Mesenteric fat pad (tissue), 1 donor: ENCODE measurements at places on chromosomes 7 and 10. TPM values are rescaled to one million over a fixed set of nuclear protein-coding genes. Genes with fewer than 3 reads are reported as not detected.
A peak's percentile ranks its signal among the peaks of the same experiment; 100 is the strongest.

DNA sequence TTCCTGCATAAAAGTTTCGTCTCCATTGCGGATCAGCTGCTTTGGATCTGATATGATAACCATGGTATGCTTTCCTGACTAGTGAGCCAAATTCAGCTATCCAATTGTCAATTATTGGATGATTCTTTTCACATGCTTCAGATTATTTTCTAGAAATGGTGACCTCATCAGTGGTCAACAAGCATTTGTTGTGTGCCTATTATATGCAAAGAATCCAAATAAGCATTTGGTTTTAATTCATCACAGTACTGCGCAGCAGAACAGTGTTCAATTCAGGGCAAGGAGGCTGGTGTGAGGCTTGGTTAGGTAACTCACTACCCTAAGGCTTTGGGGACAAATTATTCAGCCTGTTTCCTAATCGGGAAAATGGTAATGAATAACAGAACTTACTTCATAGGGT, 200.5 kb downstream of the SKAP2 start:
- no peak for DNase-seq

DNA sequence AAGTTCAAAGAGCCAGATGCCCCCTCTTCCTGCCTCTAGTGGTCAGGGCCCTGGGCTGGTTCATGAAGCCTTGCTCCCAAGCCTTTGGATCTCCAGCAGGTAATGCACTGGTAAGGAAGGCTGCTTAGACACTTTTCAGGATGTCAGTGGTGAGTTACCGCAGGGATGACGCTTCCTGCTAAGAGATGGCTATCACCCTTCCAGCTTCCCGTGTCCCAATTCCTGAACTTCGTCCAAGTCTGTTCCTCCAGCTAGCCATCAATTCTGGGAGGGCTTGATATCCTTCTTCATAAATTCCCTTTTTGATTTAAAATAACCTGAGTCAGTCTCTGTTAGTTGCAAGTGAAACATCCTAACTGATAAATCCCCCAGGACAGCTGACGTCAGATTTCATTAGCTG, 221.2 kb downstream of the PLXNA4 start:
- no peak for DNase-seq

GRCh38 chr7:30022991-30023390, 3.5 kb downstream of the FKBP14 start:
- DNase-seq: no peak

DNA sequence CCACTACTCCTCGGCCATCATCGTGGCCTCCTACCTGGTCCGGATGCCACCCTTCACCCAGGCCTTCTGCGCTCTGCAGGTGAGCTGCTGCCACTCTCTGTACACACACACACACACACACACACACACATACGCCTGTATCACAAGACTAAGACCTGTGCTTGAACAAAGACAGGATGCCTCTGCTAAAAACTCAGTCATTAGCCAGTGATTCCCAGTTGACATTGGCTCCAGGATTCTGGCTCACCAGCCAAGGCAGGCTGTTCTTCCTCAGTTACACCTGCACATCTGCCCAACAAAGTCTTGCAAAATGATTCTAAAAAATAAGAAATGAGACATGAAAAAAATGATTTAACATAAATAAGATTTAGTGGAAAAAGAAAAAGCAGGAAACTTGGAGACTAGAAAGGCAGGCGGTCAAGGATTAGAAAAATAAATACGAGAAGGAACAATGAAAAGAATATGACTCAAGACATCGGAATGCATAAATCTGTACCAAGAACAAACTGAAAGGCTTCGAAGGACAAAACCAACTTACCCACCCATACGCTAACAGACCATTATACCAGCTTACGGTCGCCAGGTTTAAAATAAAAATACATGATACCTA, 7.4 kb upstream of the LRRC18 start:
- DNase-seq: no peak

DNA sequence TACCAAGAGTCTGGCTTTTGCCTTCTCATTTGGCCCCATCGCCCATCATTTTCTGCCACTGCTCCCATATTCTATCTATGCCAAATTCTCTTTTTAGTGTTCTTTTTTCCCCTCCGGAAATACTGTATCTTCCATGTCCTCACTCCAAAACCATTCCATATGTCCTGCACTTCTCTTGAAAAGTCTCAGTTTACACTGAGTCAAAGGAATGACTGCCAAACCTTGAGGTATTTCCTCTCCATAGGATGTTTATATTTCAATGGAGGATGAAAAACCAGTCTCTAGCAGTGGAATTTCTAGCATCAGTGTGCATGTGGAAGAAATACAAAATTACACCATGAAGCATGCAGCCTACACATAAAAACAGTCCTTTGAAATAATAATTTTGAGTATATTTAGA, 121.4 kb upstream of the PHYHIPL start:
- DNase-seq: no peak

Gene ZNF273
- 2.1 TPM for total RNA-seq

Gene ADAP1
- 19.2 TPM for total RNA-seq

Gene FXYD4
- total RNA-seq: not detected

Gene POT1
- total RNA-seq: 15.0 TPM

- DNase-seq: no peak
These were observed 11.9 kb downstream of the ZNF777 start for GRCh38 chr7:149448961-149449360.

DNA sequence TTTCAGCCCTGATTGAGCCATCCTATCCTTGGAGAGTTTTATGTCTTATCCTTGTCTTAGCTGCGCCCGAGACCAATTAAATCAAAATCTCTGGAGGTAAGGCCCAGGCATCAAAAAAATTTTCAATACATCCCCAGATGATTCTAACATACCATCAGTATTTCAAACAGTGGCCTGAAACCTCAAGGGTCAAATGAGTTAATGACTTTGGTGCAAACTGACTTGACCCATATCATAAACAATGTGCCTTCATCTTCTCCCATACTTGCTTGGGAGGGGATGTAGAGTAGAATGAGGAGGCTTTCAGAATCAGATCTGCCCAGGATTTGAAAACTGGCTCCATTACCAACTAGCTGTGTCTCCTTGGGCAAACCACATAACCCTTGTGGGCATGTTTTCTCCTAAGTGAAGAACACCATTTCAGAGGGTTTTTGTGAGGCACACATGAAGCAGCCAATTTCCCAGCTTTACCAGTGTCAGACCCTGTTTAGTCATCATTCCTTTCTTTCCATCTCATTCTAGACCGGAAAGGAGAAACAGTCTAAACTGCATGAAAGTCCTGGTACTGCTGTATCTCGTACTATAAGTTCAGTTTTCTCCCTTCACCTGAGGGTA, 35.7 kb upstream of the ATXN7L1 start:
- no peak for DNase-seq

GRCh38 chr10:86287966-86288579, 78.5 kb downstream of the GRID1 start:
- DNase-seq: peak; percentile 75

Gene ABCB4
- 1.3 TPM for total RNA-seq

GRCh38 chr10:129074939-129075338, 392.1 kb upstream of the MGMT start:
- no peak for DNase-seq

- DNase-seq: no peak
These were observed 340.0 kb upstream of the NRP1 start for GRCh38 chr10:33674491-33674890.

Gene ZKSCAN5
- total RNA-seq: 5.7 TPM

DNA sequence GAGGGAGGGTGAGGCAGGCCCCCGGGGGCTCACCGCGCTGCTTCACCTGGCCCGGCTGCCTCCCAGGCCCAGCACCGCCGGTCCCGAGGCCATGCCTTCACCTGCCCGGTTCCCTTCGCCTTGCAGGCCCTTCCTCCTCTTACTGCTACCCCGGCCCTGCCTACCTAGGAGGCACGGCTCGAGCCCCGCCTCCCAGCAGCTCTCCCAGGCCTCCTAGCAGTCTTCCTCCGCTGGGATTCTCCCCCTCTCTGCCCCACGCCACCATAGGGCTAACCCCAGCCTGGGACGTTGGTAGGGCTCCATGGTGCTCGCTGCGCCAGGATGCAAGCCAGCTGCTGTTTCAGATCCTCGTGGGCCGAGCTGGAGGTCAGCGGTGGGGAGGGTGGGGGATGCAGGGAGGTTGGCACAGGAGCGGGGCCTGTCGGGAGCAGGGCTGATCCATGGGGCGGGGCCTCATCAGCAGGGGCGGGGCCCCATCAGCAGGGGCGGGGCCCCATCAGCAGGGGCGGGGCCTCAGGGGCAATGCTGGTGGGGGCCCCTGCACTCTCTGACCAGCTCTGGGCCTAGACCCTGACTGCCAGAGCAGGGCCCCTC, 63.3 kb downstream of the RASGEF1A start:
- peak; percentile 84 for DNase-seq

- no peak for DNase-seq
These were observed 10.4 kb upstream of the LMBR1 start for GRCh38 chr7:156903232-156903909.

Gene TMEM270
- not detected for total RNA-seq

Gene FOXI2
- total RNA-seq: not detected

DNA sequence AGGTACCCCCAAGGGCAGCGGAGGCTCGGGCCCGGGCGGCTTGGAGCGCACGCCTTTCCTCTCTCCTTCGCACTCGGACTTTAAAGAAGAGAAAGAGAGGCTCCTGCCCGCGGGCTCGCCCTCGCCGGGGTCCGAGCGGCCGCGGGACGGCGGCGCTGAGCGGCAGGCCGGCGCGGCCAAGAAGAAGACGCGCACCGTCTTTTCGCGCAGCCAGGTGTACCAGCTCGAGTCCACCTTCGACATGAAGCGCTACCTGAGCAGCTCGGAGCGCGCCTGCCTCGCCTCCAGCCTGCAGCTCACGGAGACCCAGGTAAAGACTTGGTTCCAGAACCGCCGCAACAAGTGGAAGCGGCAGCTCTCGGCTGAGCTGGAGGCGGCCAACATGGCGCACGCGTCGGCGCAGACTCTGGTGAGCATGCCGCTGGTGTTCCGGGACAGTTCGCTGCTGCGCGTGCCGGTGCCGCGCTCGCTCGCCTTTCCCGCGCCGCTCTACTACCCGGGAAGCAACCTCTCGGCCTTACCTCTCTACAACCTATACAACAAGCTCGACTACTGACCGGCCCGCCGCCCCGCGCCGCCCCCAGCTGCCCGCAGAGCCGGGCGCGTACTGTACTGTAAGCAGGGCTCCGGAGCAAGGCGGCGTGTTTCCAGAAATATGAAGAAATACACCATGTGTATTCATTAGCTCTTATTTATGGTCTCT, 1.8 kb downstream of the HMX2 start:
- no peak for DNase-seq

Gene ARHGAP22
- 8.8 TPM for total RNA-seq

DNA sequence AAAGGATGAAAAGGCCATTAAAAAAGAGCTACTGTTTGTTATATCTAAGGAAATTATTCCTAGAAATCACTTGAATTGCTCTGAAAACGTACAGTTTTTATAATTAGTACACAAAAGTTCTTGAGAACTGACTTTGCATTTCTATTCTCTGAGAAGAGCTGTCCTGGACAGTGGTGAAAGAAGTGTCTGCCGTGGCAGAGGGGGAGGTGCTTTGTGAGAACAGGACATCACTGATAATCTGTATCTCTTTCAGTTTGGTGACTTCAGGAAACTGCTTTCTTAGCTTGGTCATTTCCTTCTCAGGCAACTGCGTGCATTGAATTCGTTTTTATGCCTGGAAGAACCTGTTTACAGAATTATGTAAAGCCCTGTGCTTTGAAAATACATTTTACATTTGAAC, 52.1 kb downstream of the POLL start:
- no peak for DNase-seq

GRCh38 chr7:105677817-105678573, 96.7 kb upstream of the EFCAB10 start:
- DNase-seq: no peak

Gene TDRD1
- total RNA-seq: 0.16 TPM

- no peak for DNase-seq
These were observed 27.6 kb upstream of the SFMBT2 start for GRCh38 chr10:7438196-7438986.

DNA sequence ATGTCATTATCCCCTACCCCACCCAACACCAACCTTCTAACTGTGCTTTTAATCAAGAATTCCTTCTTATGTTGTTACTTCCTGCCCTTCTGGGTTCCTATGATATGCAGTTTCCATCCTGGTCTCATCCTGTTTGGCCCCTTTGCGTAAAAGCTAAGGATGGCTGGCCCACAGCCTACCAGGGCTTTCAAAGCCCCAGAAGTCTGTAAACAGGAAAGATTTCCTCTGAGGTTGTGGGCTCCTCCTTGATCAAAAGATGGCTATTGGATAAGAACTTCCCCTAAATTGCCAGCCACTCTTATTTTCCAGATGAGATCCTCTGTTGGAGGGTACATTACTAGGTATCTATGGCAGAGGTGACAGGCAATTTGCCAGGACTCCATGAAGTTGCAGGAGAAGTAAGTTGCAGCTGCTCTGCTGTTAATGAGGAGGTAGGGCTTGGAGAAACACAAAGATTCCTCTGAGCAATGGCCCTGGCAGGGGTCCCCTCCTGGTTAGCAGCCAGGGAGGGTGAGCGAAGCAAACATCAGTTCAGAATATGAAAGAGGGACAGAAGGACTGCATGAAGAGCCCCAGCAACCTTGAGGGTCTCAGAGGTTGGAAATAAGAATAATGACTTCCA, 32.1 kb downstream of the NRP1 start:
- DNase-seq: no peak

DNA sequence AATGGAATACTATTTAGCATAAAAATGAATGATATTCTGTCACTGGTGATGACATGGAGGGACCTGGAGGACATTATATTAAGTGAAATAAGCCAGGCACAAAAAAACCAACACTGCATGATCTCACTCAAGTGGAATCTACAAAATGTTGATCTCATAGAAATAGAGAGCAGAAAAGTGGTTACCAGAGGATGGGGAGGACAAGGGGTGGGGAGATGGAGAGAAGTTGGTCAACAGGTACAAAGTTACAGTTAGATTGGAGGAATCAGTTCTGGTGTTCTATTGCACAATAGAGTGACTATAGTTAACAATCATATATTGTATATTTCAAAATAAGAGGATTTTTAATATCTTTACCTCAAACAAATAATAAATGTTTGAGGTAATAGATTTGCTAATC, 24.7 kb upstream of the SLC18A3 start:
- no peak for DNase-seq

GRCh38 chr10:101774589-101775272, 1.2 kb downstream of the FGF8 start:
- peak; percentile 77 for DNase-seq

GRCh38 chr10:103786020-103786419, 69.4 kb downstream of the SH3PXD2A start:
- no peak for DNase-seq

Gene PTPRZ1
- total RNA-seq: 0.48 TPM

DNA sequence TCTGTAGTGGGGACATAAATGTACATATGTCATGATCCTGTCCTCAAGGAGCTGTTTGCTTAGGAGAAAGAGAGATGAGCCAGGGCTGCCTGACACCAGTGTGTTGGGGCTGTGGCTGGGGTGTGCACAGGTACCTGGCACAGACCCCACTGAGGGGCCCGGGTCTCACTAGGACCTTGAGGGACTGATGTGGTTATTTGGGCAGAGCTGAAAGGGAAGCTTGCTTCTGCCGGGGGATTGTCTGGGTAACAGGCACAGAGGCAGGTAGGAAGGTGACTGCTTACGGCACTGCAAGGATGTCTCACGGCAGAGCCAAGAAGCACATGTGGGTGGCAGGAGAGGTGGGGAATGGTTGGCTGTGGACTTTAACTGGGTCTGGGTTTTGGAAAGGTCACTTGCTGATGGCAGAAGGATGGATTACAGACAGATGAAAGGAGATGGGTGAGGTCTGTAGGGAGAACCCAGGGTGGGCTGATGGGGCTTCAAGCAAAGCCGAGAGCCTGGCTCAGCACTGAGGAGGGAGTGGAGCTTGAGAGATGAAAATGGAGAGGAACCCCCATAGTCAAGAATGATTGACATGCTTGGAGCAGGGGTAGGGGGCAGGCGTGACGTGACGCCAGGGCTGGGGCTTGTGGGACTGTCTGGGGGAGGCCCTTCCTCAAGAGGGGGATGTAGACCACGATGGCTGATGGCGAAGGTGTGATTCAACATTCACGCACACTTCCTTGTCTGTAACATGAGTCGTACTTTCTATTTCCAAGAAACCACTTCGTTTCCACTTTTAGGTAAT, 207.7 kb upstream of the SHH start:
- no peak for DNase-seq
